ENCODE measurements at places on chromosomes 5 and 9.
A peak's percentile ranks its signal among the peaks of the same experiment; 100 is the strongest.

- no peak for DNase-seq
Observed at GRCh38 chr5:132422720-132423437, 53.4 kb downstream of the SLC22A5 start.

- DNase-seq, result peak; percentile 36
Observed at GRCh38 chr5:68007451-68007850, 208.1 kb upstream of the PIK3R1 start.

DNA sequence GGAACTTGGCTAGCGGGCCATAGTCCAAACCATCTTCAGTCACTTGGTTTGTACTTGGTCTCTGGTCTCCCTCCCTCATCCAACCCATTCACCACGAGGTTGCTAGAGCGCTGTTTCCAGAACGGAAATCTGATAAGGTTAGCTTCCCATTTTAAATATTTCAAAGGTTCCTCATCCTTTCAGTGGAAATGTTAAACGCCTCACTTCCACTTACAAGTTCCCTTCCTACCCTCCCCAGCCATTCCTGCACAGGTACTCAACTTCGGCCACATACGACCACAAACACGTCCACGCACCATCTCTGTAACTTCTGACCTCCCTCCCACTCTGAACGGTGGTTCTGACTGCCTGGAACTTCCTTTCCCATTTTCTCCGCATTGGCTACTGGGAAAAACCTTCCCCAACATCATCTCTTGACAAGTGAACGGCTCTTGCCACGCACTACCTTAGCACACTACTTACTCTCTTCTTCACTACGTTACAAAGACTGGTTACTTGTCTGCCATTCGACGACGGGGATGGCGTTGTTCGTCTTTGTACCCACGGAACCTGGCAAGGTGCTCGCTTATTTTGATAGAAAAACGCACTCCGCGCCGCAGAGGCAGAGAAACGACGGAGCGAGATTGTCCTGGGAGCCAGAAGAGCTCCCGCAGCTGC lies 629 bp downstream of the CCNH start:
- no peak for DNase-seq

GRCh38 chr5:148509893-148510292 lies 126.1 kb downstream of the FBXO38 start:
- no peak for DNase-seq

- no peak for DNase-seq
Observed at GRCh38 chr5:178113841-178114324, 551 bp downstream of the N4BP3 start.

DNA sequence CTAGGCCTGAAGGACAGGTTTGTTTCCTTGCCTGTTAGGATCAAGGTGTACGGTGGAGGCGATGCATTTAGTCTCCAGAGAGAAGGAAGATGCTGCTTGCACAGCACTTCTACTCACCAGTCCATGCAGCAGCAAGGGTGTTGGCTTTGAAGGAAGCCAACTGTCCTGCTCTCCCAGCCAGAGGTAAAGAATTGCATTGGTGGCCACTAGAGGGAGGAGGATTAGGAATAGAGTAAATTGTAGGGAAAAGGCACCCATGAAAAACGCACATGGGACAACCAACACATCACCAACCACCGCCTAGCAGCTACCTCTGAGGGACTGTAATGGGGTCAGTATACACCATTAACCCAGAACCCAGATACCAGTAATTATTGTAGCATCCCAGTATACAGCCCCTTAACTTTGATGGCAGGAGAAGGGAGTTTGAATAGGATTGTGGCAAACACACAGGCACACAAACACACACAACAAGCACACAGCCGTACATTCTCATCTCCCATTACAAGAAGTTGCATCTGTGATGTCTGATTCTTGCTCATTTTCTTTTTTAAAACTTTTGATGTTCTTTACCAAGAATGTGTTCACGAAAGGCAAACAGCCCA lies 267.7 kb downstream of the ADAMTS6 start:
- DNase-seq, result no peak

DNA sequence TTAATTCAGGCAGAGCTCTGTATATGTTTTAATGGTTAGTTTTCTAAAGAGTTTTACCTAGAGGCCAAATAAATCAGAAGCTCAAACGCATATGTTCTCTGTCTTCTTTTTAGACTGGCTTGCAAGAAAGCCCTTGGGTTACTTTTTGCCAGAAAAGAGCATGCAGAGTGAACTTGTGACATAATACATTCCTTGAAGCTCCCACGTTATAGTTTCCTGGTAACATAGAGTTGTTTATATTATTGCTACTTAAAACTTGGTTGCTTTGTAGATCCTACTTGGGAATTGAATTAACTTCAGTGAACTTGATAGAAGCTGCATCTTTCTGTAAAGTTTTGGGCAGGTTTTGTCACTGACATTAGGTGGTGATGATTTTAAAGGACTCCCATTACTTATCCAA lies 102.9 kb downstream of the C9orf152 start:
- no peak for DNase-seq

DNA sequence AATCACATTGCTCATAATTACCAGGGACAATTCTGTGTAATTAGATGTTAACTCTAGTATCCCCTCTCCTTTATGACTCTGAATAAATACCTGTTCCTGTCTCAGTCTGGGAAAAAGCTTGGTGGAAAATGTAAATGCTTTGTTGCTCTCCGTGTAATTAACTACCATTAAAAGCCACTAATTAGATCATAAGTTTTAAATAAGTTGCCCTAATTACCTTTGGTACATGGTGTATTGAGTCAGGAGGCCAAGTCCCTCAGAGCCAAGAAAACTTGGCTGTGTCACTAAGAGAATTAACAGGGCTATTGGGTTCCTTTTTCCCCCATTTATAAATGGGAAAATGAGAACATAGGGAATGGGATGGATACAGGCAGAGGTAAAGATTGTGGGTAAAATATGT lies 617.6 kb downstream of the TLR4 start:
- no peak for DNase-seq

DNA sequence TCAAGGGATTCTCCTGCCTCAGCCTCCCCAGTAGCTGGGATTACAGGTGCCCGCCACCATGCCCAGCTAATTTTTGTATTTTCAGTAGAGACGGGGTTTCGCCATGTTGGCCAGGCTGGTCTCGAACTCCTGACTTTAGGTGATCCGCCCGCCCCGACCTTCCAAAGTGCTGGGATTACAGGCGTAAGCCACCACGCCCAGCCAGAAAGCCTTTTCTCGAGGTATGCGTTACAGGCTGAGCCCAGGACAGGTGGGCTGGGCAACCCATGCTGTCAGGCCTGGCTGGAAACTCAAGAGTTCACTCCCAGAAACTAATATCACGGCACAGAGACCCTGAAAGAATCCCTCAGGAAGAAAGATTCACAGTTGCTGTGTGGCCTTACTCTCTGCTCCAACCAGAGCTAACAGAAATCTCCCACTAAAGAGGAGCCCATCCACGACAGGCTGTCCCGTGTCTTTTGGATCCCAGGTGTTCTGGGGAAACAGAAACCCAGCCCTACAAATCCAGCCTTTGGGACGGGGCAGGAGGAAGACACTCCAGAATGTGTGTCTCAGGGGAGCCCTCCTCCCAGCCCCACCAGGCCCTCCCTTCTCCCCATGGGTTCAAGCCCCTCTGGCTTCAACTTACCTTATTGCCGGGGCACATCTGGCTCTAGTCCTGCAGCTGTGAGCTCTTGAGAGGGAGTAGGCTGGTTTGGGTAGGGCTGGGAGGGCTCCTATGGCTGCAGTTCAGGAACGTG lies 400 bp downstream of the TIFAB start:
- no peak for DNase-seq

DNA sequence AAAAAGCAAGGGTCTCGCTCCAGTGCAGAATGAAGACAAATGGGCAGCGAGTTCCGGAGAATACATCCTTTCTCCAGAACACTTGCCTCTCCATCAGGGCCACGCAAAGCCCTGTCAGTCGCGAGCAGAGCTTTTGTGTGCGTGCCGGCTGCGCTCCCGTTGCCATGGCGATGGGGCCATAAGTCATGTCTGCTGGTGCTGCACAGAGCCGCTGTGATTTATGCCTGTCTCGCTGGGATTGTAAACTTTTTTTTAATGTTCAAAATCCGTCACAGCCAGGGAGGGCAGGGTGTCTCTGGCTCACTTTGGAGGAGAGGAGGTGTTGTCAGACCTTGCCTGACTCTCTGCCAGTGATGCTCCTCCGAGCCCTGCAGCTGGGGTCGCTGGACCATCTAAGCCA lies 272.7 kb downstream of the TRIM32 start:
- no peak for DNase-seq

GRCh38 chr9:37943345-37944265 lies 39.7 kb upstream of the SLC25A51 start:
- peak; percentile 32 for DNase-seq

GRCh38 chr9:133854765-133855164 lies 116.6 kb upstream of the SARDH start:
- no peak for DNase-seq

GRCh38 chr5:179484201-179484600 lies 66.2 kb upstream of the RUFY1 start:
- no peak for DNase-seq

- DNase-seq, result no peak
Observed at GRCh38 chr5:73106335-73106734, 14.0 kb upstream of the TMEM171 start.

DNA sequence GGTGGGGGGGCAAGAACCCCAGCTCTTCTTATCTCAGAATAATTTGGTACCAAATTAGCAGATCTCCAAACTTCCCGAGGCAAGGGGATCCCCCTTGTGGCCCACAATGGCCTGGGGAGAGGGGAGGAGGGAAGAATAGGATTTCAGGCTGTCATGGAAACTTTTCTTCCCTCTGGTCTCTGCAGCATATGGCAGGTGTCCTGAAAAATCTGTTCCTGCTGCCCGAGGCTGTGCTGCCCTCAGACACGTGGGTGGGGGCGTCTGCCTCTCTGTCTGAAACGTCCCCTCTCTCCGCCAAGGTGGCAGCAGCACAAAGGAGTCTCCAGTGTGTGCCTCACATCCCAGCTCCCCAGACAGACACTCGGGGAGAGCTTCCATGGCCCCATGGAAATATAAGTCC lies 34.0 kb downstream of the CCNJL start:
- DNase-seq, result no peak

DNA sequence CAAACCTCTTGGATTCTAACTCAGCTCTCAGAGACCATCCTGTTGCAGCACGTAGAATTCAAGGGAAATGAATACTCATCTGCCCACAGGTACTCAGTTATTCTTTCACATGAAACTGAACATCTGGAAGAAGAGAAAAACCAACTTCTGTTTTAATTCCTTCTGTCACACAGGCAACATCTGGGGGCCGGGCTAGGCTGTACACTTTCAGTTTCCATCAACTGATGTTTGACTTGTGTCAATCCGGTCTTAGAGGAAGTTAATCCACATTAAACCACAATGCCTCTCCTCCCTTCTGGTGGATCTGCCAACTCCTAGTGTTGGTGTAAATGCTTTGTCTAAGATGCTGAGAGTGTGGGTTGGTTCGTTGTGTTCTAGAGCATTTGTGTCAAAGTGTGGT lies 17.6 kb downstream of the DMRT3 start:
- no peak for DNase-seq

DNA sequence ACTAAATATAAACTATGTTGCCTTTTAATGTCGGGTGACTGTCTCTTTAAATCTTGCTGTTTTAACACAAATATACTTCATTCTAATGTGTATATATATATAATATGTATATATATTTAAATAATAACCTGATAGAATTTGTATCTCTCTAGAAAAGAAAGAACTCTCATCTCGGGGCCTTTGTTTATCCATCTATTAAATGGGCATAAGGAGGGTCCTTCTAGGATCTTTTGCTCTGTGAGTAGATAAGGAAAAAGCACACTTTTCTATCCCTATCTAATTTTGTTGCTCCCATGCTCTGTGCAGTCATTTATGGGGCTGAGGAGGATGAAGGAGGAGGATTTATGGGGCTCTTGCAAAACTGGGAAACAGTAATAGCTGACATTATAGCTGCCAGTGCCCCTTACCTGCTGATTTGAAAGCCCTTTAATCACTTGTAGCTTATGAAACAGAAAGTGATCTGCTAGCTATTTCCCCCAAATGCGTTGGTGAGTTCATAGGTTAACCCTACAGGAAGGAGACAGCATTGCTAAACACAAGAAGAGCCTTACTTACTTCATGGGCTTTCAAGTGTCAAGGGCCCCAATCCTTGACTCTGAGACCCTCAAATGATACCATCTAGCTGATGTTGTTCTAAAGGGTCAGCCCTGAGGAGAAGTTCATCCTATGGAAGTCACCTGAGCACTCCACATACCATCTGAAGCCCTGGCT lies 5.8 kb upstream of the PPARGC1B start:
- no peak for DNase-seq

GRCh38 chr9:14218253-14218652 lies 95.7 kb downstream of the NFIB start:
- DNase-seq, result no peak

DNA sequence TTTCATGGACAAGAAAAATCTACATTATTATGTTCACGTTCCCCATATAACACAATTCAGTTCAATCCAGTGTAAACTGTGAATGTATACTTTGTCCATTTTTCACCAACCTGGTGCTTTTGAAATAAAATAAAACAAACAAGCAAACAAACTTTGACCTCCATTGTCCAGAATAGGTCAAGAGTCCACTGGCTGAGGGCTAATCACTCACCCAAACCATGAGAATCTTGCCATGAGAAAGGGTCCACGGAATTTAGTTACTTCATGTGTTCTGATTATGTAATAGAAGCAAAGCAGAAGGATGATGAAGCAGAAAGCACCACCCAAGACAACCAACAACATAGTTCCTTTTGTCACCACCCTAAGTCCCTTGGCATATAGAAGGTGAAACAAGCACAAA lies 28.7 kb downstream of the DIAPH1 start:
- no peak for DNase-seq

GRCh38 chr9:130805510-130806326 lies 29.3 kb upstream of the ABL1 start:
- DNase-seq, result no peak

DNA sequence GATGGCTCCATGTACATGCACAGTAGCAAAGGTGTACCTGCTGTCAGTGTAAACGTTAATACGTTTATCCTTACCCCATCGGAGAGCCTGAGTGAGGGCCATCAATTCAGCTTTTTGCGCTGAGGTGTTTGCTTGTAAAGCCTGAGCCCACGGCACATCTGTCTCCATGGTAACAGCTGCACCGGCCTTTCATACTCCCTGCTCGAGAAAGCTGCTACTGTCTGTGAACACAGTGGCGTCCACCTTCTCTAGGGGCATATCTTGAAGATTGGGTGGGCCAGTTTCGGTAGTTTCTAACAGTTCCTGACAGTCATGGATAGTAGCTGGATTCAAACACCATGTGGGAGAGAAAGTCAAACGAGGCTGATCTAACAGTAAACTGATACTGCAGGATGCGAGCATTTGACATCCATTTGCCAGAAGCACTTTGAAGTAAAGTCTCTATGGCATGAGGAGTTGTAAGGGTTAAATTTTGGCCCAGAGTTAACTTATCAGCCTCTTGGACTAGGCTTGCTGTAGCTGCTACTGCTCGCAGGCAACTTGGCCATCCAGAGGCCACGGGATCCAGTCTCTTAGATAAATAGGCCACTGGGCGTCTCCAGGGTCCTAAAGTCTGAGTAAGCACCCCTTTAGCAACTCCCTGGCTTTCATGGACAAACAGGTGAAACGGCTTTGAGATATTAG lies 21.0 kb upstream of the RHOBTB3 start:
- DNase-seq, result no peak

DNA sequence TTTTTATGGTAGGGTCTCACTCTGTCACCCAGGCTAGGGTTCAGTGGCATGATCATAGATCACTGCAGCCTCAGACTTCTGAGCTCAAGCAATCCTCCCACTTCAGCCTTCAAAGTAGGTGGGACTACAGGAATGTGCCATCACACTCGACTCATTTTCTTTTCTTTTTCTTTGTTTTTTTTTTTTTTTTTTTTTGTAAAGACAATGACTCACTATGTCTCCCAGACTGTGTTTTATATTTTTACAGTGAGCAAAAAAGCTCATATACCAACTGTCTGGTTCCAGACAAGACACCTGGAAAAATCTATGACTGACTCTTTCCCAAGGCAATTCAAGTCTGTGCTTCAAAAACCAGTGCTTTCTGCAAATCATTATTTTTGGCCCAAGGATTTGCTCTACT lies 10.8 kb upstream of the FOXD1 start:
- no peak for DNase-seq

Measured in forelimb muscle (tissue), 1 donor.